Activated CD8-positive, alpha-beta T cell treated with anti-CD3 and anti-CD28 coated beads, Interleukin-2, amount 10 ng/mL, durations not matched to agents 7 days and 5 days (primary cell): ENCODE measurements at places on chromosomes 5 and 9. TPM values are rescaled to one million over a fixed set of nuclear protein-coding genes. Genes with fewer than 3 reads are reported as not detected.

DNA sequence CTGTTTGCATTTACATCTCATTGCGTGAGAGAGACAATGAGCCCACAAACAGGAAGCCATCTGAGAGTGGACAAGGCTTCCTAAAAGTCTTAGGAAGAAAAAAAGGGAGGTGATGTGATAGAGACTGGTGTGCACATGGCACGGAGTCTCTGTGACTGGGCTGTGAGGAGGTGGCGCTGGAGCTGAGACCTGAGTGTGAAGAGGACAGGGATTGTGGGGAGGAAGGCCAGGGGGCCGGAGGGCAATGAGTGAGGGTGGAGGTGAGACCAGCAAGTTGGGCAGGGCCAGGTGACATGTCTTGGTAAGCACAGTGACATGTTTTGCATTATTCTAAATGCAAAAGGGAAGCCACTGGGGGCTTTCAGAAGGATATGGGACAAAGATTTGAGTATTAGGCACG, 45.0 kb downstream of the TSPAN17 start:
- H3K27me3 ChIP-seq = peaks cover 49% of the 10 kb centered on the region
- DNase-seq = no peak
- H3K36me3 ChIP-seq = no peaks in the 10 kb centered on the region

GRCh38 chr9:86079865-86080469, 19.4 kb downstream of the GOLM1 start:
- H3K27ac ChIP-seq = no peak overlapping the region
- H3K27me3 ChIP-seq = peaks cover 2% of the 10 kb centered on the region
- DNase-seq = no peak
- H3K4me3 ChIP-seq = no peak overlapping the region
- peaks cover under 1% of the 10 kb centered on the region for H3K4me1 ChIP-seq

The PCDHB2 gene
- not detected for total RNA-seq

- no peaks in the 10 kb centered on the region for H3K36me3 ChIP-seq
- peaks cover 36% of the 10 kb centered on the region for H3K27me3 ChIP-seq
- H3K4me3 ChIP-seq = no peak overlapping the region
- no peak for DNase-seq
- no peaks in the 10 kb centered on the region for H3K4me1 ChIP-seq
Measured at GRCh38 chr5:95697781-95698681, 15.2 kb upstream of the SPATA9 start.

- no peaks in the 10 kb centered on the region for H3K4me1 ChIP-seq
- H3K36me3 ChIP-seq = no peaks in the 10 kb centered on the region
- H3K27me3 ChIP-seq = no peaks in the 10 kb centered on the region
Measured at GRCh38 chr5:152246401-152246800, 158.7 kb downstream of the NMUR2 start.
